ENCODE measurements at places on chromosomes 2 and 18.
A peak's percentile ranks its signal among the peaks of the same experiment; 100 is the strongest.

DNA sequence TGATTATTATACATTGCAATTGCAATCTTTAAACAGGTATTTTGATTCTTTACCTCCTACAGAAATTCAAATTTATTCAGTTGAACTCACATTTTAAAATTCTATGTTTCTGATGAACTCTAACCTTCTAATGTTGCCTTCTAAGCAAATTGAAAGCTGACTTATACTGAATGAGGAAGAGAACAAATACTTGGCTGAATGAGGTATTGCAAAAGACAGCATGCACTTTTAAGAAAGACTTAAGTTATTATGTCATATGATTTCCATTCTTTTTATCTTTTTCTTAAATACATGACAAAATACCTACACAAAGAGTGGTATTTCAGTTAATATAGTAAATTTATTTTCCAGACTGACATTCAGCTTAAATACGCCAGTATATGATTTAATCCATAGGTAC, 64.7 kb downstream of the FAM228A start:
- no peak for DNase-seq

DNA sequence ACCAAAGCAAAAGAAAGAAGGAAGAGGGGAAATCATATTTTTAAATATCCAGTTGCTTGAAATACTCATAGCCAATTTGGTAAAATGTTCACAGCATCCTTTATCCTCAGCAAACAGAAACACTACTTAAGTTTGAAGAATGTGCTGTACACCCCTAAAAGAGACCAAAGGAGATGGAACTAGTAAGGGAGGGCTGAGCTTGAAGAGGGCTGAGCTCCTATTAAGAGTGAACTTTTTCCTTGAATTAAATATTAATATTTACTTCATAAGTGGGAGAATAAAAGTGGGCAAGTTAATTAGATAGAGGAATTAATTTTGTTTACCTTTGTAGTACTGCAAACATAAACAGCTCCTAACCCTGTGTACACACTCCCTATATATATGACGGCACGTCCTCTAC, 7.0 kb downstream of the EVX2 start:
- DNase-seq: no peak

DNA sequence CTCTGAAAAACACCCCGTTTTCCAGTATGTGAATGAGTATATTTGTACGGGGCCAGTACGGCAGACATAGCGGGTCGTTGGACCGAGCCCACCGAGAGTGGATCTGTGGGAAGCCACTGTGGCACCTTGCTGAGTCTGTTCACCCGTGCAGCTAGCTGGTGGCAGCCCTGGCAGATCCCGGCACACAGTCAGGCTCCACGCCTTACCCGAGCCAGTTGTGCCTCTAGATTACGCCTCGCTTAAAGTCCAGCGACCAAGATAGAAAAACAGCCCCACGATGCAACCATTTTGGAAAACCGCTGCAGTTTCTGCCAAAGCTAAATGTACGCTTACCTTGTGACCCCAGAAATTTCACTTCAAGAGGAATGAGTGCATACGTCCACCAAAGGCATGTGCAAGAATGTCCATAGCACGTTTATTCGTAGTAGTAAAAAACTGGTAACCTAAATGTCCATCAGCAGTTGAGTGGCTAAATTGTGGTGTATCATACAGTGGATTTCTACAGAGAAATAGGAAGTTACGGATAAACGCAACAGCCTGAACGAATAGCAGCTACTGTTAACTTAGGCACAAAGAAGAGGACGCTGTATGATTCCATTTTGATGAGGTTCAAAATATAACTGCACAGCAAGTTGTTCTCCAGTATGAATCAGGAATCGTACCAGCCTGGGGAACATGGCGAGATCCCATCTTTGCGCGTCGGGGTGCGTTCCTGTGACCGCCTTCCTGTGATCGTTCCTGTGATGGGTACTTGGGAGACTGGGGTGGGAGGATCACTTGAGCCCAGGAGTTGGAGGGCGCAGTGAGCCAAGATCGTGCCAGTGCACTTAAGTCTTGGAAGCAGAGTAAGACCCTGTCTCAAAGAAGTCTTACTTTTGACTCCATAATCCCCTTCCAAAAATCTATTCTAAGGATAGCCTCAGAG, 688 bp upstream of the WDR33 start:
- DNase-seq: no peak

DNA sequence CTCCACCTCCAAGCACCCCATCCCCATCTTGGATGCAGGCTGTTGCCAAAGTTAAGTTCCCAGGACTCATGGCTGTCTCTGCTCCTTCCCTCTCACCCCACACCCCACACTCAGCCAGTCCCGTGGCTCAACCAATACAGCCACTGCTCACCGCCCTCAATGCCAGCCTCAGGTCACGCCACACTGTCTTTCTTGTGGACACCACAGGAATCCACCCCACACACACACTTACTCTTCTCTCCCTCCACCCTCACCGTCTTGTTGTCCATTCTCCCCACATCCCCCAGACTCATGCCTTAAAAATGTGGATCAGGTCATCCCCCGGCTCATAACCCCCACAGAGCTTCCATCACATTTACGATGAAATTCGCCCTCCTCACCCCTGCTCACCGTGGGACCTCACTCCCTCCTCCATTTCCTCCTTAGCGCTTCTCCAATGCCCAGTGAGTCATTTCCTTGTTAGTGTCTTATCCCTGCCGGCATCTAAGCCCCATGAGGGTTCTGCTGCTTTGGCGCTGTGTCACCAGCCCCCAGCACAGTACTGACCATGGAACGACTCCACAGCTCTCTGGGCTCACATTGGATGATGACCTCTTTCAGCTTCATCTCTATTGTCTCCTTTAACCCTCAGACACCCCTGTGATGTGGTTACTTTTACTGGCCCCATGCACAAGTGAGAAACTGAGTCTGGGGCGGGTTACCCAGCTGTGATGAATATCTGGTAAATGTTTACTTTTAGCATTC, 13.8 kb downstream of the MLPH start:
- DNase-seq: no peak

- no peak for DNase-seq
These were observed 110.4 kb downstream of the ADCYAP1 start for GRCh38 chr18:1014951-1015624.

- peak; percentile 49 for DNase-seq
These were observed 256.8 kb downstream of the RNF152 start for GRCh38 chr18:61635901-61636528.

- DNase-seq: peak; percentile 71
These were observed 1.9 kb downstream of the CTLA4 start for GRCh38 chr2:203869223-203870042.

DNA sequence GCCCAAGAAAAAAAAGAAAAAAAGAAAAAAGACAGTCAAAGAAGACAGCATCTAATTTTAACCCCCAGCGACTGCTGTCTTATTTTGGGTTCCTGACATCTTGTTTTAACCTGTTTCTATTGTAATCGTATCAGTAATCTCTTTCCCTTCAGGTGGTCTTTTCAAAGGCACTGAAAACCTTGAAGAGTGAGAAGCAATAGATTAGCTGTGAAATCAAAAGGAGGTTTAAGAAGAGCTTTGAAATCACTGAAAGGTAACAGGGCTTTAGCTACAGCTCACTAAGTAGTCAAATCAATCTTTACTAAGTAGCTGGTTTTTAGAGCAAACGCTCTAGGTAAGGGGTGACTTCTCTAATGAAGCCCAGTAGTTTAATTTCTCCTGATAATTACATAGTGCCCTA, 5.4 kb upstream of the TANC1 start:
- DNase-seq: no peak

DNA sequence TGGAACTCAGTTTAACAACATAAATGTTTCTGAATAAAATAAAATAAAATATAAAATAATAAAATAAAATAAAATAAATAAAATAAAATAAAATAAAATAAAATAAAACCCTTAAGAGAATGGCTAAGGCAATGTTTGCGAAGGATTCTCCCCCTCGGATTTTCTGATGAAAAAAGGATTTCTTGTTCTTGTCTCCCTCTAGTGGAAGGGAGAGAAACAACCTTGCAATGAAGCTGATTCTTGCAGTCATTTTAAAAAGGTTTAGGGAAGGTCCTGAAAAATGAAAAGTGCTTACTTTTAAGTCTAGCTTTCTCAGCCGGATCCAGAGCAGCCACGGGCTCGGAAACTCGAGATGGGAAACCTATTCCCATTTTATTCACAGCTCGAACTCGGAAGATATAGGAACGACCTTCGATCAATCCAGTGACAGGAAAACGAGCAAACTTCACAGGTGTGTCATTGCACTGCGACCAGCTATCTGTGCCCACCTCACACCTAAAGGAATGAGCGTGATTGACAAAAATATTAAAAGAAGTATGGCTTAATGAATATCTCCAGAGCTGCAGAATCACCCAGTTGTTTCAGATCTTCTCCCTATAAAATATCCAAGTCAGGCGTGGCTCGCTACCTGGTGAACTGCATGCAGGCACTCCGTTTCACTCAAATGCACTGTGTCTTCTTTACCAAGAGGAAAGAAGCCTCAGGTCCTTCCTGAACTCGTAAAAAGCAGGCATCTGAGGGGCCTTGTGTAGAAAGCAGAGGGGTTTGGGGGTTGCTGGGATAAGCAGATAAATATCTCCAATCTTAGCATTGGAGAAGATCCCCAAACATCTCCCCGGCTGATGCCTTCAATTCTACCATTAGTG, 68.1 kb downstream of the MYOM1 start:
- no peak for DNase-seq

- DNase-seq: no peak
These were observed 156.8 kb downstream of the INHBB start for GRCh38 chr2:120502761-120503160.

- DNase-seq: no peak
These were observed 1.9 kb upstream of the SYT4 start for GRCh38 chr18:43279015-43279744.

DNA sequence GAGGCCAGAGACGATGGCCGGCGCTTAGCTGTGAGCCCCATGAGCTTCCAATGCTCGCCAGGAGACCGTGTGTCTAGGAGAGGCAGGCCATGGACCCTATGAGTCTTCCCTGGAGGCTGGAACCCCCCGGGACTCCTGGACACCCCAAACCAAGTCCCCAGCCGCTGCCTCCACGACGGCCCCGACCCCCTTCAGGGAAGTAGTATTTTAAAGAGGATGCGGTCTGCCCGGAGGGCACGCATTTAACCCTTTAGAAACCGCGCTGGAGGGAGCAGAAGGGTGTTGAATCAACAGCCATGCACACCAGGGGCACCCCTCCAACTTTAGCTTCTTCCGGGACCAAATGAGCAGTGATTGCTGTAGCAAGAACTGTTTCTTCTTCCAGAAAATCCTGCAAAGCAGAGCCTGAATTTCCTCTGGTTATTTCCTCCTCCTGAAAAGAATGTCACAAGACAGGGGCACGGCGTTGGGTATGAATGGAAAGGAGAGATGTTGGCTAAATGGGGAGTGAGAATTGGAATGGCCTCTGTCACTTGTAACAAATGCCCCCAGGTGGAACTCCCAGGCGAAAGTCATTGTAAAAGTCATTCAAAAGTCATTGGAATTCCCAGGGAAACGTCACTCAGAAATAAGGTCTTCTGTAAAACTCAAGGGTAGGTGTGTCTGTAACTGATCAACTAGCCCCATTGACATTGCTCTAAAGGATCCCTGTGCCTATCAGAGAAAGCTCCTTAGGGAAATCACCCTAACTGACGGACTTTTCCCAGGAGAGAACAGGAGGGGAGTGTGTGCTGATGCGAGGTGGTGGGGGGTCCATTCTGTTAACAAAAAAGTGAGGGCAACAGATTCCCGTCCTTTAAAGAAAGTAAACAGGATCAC, 5.8 kb upstream of the GBX2 start:
- DNase-seq: no peak

DNA sequence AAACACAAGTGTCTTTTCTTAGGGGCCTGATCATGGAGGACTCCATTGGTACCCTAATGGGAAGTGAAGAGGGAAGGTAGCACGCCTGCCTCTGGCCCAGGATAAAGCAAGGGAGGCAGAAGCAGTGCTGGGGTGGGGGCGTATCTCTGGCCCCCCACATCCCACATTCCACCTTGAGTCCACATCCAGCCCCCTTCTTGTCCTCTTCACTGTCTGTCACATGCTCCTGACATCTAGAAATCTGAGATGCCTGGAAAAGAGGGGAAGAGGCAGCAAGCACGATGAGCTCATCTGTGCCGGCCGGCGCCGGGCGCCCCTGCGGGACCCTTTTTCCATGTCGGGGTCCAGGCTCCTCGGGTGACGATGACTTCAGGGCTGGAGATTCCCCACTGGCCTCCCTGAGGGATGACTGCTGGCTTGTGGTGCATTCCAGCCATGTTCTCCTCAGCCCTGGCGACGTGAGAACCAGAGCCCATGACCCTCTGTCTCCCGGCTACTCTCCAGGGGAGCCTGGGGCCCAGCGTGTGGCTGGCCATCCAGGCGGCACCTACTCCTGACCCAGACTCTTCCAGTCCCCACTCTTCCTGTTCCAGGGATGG, 277.5 kb downstream of the DYSF start:
- DNase-seq: no peak

- no peak for DNase-seq
These were observed 57.0 kb upstream of the TXNDC2 start for GRCh38 chr18:9828506-9829396.

DNA sequence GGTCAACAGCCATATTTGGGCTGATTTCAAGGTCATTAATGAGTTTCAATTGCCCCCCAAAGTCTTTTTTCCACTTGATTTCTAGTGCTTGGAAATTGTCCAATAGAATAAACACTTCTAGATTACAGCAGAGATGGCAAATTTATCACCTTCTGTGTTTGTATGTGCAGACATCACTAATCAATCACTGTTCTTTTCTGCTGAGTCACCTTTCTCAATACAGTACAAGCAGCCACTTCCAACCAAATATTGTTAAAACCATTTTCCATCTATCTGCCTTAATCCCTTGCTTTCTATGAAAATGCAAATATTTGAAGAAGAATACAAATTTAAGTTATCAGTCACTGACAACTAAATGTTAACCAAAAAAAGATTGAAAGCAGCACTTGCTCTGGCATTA, 40.2 kb upstream of the ZNF521 start:
- no peak for DNase-seq

GRCh38 chr2:157032017-157032416, 225.5 kb upstream of the GALNT5 start:
- no peak for DNase-seq

- no peak for DNase-seq
These were observed 135.0 kb downstream of the FIGN start for GRCh38 chr2:163600801-163601200.

- DNase-seq: no peak
These were observed 10.6 kb upstream of the MALL start for GRCh38 chr2:110126086-110126773.

DNA sequence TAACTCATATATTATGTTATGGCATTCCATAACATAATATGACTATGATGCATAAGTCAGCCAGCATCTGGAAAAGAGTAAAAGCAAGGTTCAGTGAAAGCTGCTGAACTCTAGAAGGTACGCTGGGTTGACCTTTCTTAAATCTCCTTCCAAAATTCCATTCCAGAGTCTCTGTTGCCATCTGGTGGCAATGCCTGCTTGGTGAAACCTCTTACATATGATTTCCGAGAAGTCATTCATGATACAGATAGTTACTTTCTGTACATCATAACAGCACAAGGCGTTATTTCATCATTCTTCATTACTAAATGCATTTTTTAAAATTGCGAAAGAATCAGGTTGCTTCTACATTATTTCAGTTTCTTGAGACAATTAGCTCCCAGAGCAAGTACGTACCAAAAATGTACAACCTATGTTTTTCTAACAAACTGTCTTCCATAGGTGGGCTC, 7.0 kb upstream of the EPG5 start:
- peak; percentile 73 for DNase-seq
